Neural progenitor cell (in vitro differentiated cells): ENCODE measurements at places on chromosomes 7 and 10. TPM values are rescaled to one million over a fixed set of nuclear protein-coding genes. Genes with fewer than 3 reads are reported as not detected.

Gene C7orf57
- total RNA-seq: not detected in 2 replicates

Gene KMT2C
- 25.7 and 26.4 TPM in 2 replicates for total RNA-seq

Gene HABP2
- not detected in 2 replicates for total RNA-seq

Gene UMAD1
- 16.6 and 23.0 TPM in 2 replicates for total RNA-seq

DNA sequence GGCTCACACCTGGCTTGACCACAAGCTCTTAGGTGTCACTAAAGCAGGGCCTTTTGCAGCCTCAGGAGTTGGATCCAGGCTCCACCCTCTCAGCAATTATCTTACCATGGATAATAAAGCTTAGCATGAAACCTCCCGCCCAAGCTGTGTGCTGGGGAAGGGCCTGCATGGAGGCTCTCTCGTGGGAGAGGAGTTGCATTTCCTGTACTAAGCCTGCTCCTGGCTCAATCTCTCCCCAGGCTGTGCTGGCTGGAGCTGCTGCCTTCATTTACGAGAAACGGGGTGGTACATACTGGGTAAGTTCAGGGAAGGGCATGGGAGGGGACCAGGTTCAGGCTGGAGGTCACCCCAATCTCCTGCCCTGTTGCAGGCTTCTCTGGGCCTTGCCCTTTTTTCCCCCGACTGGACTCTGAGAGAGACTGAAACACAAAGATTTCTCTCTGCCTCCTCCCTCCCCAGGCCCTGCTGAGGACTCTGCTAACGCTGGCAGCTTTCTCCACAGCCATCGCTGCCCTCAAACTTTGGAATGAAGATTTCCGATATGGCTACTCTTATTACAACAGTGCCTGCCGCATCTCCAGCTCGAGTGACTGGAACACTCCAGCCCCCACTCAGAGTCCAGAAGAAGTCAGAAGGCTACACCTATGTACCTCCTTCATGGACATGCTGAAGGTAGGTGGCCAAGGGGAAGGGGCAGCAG lies 2.7 kb downstream of the TMEM176A start:
- no peaks in the 10 kb centered on the region for H3K4me1 ChIP-seq
- no peaks in the 10 kb centered on the region for H3K36me3 ChIP-seq
- no peak for DNase-seq
- peaks cover 50% of the 10 kb centered on the region for H3K27me3 ChIP-seq

GRCh38 chr7:39594988-39595620 lies 28.3 kb upstream of the RALA start:
- no peaks in the 10 kb centered on the region for H3K27me3 ChIP-seq
- no peak for DNase-seq
- H3K4me1 ChIP-seq: no peaks in the 10 kb centered on the region
- no peak overlapping the region for H3K4me3 ChIP-seq
- H3K27ac ChIP-seq: no peak overlapping the region
- H3K36me3 ChIP-seq: no peaks in the 10 kb centered on the region

GRCh38 chr7:34160261-34160752 lies 255.0 kb downstream of the BMPER start:
- H3K27me3 ChIP-seq: no peaks in the 10 kb centered on the region
- no peak for DNase-seq
- no peaks in the 10 kb centered on the region for H3K36me3 ChIP-seq
- no peak overlapping the region for H3K4me3 ChIP-seq
- H3K27ac ChIP-seq: no peak overlapping the region

GRCh38 chr7:31448649-31449048 lies 65.2 kb upstream of the ITPRID1 start:
- H3K4me3 ChIP-seq: no peak overlapping the region
- H3K27me3 ChIP-seq: no peaks in the 10 kb centered on the region
- no peaks in the 10 kb centered on the region for H3K36me3 ChIP-seq
- no peak overlapping the region for H3K27ac ChIP-seq
- peaks cover 5% of the 10 kb centered on the region for H3K4me1 ChIP-seq

DNA sequence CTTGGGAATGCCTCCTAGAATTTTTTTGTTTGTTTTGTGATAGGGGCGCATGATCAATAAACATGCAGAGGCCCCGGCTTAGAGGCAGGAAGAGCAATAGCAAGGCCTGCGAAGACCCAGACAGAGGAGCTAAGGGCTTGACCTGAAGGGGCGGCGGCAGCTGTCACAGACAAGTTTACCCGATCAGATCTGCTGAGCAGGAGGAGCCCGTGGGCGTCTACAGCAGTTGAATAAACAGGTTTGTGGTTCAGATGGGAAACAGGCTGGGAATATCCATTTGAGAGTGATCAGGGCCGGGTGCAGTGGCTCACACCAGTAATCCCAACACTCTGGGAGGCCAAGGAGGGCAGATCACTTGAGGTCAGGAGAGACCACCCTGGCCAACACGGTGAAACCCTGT lies 126.0 kb upstream of the CALN1 start:
- no peaks in the 10 kb centered on the region for H3K4me1 ChIP-seq
- no peaks in the 10 kb centered on the region for H3K36me3 ChIP-seq
- DNase-seq: no peak
- H3K27me3 ChIP-seq: no peaks in the 10 kb centered on the region
- no peak overlapping the region for H3K27ac ChIP-seq
- H3K4me3 ChIP-seq: no peak overlapping the region

DNA sequence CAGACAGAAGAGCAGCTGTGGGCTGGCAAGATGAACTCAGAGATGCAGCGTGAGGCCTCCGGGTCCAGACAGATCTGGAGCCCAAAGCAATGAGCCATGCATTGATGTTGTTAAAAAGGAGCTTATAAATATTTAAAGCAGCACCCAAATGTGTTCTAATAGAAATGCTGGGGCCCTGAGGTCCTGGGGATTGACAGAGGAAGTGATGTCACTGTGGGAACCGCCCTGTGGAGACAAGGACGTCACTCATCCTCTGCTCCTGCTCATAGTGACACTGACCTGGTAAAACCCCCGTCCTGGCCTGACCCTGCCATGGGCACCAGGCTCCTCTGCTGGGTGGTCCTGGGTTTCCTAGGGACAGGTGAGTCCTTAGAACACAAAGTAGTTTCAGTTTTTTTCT lies 197.0 kb upstream of the PRSS58 start:
- DNase-seq: no peak
- H3K27me3 ChIP-seq: no peaks in the 10 kb centered on the region

DNA sequence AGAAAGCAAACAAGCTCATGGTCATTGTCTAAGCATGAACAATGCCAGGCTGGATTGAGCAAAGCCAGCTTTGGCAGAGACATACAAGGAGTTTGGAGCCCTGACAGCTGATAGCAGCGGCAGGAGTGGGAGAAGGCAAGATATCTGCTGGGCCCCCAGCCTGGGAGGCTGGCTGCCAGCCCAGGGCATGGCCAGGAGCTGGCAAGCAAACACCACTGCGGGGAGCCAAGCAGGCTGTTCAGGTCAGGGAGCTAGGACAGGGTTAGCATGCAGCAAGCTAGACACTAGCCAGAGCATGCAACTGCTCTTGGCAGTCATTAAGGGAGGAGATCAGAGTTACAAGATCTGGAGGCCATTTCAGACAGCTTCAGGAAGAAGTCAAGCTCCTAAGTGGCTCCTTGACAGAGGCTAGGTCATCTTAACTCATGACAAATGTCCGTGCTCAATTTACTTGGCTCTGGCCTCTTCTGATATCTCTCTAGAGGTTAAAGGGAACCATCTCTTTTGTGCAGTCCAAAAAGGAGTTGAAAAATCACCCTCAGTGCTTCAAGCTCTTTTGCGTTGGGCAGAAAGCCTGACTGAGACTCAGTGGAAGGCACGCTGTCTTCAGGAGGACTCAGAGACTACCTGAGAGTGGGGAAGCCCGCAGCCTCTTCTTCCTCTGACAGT lies 436.8 kb upstream of the C7orf33 start:
- no peak overlapping the region for H3K27ac ChIP-seq
- no peak overlapping the region for H3K4me3 ChIP-seq
- H3K36me3 ChIP-seq: no peaks in the 10 kb centered on the region
- no peaks in the 10 kb centered on the region for H3K4me1 ChIP-seq
- H3K27me3 ChIP-seq: no peaks in the 10 kb centered on the region

DNA sequence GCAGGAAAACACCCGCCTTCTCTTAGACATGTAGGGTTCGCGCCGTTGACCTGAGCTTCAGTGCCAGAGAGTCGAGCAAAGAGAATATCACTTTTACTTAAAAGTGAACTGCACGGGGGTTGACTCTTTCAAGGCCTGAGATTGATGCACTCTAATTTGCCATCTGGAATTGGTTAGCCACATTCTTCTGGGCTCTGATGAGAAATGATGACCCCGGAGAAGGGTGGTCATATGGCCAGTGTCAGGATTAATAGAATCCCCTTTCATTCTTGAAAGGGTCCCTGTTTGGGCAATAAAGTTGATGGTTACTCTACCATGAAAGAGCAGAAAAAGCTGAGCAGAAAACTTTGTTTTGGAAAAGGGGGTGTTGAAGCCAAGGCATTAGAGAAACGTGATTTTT lies 31.2 kb downstream of the GRK5 start:
- H3K36me3 ChIP-seq: no peaks in the 10 kb centered on the region
- peaks cover 27% of the 10 kb centered on the region for H3K4me1 ChIP-seq
- H3K27ac ChIP-seq: no peak overlapping the region
- H3K27me3 ChIP-seq: no peaks in the 10 kb centered on the region

DNA sequence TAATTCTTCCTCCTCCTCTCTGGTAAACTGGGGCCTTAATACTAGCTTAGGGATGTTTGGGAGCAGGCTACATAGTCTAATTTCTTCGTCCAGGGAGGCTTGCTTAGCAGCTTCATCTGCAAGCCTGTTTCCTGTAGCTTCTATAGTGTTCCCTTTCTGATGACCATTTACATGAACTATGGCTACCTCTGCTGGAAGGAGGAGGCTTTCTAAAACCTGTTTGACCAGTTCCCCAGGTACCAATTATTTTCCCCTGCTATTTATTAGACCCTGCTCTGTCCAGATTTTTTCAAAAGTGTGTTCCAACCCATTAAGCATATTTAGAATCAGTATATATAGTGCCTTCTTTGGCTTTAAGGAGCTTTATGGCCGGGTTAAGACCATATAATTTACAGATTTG lies 38.8 kb upstream of the DNAH11 start:
- H3K4me3 ChIP-seq: no peak overlapping the region
- H3K27ac ChIP-seq: no peak overlapping the region
- no peak for DNase-seq

- no peak overlapping the region for H3K27ac ChIP-seq
- peaks cover 12% of the 10 kb centered on the region for H3K4me1 ChIP-seq
- H3K4me3 ChIP-seq: no peak overlapping the region
- H3K27me3 ChIP-seq: no peaks in the 10 kb centered on the region
- no peak for DNase-seq
- no peaks in the 10 kb centered on the region for H3K36me3 ChIP-seq
Measured at GRCh38 chr10:127012769-127013152, 107.5 kb downstream of the DOCK1 start.

- no peak overlapping the region for H3K4me3 ChIP-seq
- peaks cover 11% of the 10 kb centered on the region for H3K4me1 ChIP-seq
- H3K27me3 ChIP-seq: no peaks in the 10 kb centered on the region
- no peaks in the 10 kb centered on the region for H3K36me3 ChIP-seq
- DNase-seq: no peak
Measured at GRCh38 chr10:27020243-27020642, 80.1 kb downstream of the ANKRD26 start.

DNA sequence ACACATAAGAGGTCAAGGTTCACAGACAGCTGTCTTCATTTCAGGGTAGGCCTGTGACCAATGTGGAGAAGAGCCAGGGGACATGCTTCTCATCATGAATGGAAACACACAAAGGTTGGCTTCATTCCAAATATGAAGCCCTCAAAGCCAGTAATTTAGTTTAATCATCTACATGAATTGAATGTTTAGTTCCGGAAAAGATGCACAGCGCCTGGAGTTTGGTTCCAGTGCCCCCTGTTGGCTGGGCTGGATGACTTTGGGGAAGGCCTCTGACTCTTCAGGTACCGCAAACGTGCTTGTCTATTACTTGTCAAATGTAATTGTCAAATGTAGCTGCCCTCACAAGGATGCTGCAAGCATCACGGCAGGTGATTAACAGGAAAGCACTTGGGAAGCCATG lies 130.7 kb downstream of the ADRA2A start:
- no peaks in the 10 kb centered on the region for H3K4me1 ChIP-seq
- peak; percentile 8 for DNase-seq
- no peak overlapping the region for H3K4me3 ChIP-seq
- no peak overlapping the region for H3K27ac ChIP-seq

DNA sequence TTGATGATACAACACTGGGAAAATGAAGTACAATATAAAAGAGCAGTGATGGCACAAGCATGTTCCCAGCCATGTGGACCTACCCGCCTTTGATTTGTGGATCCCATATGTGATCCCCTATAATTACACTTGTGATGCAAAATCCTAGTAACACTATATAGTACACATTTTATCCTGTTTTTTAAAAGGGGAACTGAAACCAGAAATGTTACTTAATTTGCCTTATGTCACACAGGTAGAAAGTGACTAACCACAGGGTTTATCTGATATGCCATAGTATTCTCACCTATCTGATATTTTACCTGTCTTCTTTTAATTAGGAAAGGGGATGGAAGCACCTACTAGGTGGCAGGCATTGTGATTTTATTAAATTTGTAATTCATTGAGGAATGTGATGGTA lies 35.0 kb downstream of the ARMC3 start:
- no peak for DNase-seq
- no peaks in the 10 kb centered on the region for H3K27me3 ChIP-seq
- no peaks in the 10 kb centered on the region for H3K36me3 ChIP-seq
- H3K4me3 ChIP-seq: no peak overlapping the region
- H3K27ac ChIP-seq: no peak overlapping the region
- H3K4me1 ChIP-seq: peaks cover 3% of the 10 kb centered on the region

DNA sequence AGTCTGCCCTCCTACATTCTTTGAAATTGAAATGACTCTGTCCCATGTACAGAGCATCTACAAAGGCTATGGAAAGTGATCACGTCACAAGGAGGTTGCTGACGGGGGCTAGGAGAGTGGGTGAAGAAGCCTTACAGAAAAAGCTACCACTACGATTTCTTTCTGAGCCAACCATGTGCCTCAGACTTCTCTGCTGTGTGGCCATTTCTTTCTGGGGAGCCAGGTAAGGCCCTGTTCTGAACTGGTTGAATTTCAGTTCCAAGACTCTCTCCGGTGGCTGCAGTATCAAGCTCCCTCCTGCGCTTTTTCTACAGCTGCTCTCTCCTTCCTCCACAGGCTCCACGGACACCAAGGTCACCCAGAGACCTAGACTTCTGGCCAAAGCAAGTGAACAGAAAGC lies 112.5 kb upstream of the PRSS1 start:
- H3K4me3 ChIP-seq: no peak overlapping the region
- no peak for DNase-seq
- no peaks in the 10 kb centered on the region for H3K4me1 ChIP-seq

DNA sequence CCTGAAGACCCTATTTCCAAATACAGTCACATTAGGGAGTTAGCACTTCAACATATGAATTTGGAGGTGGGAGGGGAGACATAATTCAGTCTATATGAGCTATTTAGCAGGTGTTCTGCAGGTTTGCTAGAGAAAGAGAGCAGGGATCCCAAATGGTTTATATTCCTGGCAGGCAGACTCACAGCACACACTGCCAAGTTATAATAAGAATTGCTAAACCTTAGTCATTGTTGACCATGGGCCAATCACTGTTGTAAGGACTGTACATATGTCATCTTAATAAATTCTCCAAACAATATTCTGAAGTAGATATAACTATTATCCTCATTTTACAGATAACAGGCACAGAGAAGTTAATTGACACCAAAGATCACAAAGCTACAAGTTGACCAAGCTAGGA lies 1.5 kb upstream of the CCDC3 start:
- no peak overlapping the region for H3K4me3 ChIP-seq
- H3K27ac ChIP-seq: no peak overlapping the region
- peaks cover 60% of the 10 kb centered on the region for H3K27me3 ChIP-seq
- H3K4me1 ChIP-seq: peaks cover 3% of the 10 kb centered on the region
- no peak for DNase-seq
